ENCODE measurements at places on chromosomes 3 and 15. TPM values are rescaled to one million over a fixed set of nuclear protein-coding genes. Genes with fewer than 3 reads are reported as not detected.

Gene GPR149
- not detected for total RNA-seq

Gene CMTM8
- 1.1 TPM for total RNA-seq

Gene SLCO3A1
- 2.9 TPM for total RNA-seq

Gene GATA2
- 7.5 TPM for total RNA-seq

Gene MAP1A
- total RNA-seq = 2.7 TPM

Gene HCLS1
- 1.3 TPM for total RNA-seq

Gene MME
- total RNA-seq = 1.5 TPM

Gene LYSMD2
- total RNA-seq = 61.0 TPM

Gene MELTF
- total RNA-seq = 1.8 TPM

Gene AMOTL2
- total RNA-seq = 99.8 TPM

Gene OR5H14
- total RNA-seq = not detected

Gene TLR9
- total RNA-seq = not detected
